ENCODE measurements at places on chromosomes 6 and 20.

DNA sequence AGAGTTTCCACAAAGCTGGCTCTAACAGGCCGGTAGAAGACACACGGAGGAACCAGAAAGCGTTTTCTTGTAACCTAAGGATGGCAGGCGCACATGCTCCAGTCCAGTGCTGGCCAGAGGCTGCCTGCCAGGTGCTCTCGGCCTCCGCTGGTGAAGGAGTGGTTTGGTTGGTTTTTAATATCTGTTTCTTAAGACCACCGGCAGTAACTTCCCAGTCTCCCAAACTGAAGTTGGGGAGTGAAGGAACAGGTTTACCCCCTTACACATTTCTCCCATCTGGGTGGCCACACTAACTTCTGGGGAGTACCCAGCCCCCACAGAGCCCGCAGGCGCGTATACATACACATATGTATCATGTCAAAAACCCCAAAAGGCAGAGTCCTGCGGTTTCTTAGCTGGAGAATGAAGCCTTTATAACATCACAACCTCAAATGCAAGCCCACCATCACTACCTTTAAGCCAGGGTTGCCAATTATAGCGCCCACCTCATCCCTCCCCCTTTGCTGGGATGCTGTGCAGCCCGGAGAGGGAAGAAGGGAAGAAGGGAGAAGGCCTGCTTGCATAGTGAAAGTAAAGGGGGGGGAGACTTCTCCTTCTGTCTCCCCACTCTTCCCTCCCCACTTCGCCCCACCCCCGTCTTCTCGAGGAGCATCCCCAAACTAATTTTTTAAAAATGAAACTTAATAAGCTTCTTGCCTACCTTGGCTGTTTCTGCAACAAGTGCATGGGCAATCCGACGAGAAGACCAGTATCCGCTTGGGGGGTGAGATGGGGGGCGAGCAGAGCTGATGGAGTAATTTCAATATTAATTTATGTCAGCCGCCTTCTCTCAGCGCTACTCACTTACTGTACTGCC lies 1.0 kb downstream of the TRERF1 start:
- H3K27ac ChIP-seq: peak overlapping the region; percentile 74
- H3K36me3 ChIP-seq: no peaks in the 10 kb centered on the region
- H3K4me3 ChIP-seq: peak overlapping the region; percentile 55
- DNase-seq: peak; percentile 35

DNA sequence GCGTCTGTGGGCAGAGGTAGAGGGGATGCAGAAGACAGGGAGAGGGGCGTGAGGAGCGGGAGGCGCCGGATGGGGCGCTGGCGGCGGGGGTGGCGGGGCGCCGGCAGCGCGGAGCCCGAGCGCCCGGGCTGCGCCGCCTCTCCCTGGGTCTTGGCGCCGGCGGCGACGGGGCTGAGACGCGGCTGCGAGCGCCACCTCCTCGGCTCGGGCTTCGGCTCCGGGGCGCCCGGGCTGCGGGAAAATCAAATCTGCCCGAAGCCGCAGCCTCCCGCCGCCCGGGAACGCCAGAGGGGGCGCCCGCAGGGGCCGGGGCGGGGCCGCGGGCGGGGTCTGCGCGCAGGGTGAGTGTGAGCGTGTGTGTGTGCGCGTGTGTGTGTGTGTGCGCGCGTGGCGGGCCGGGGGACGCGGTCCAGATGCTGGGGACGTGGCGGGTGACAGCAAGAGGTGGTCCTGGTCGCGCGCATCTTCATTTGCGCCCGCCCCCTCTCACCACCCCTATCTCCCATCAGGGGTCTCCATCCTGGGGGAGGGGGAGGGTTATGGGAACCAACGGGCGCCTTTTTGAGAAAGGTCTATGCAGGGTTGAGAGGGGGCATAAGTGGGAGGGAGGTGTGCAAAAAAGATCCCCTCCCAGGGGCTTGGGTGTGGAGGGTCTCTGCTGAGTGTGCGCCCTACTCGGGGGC lies 646 bp upstream of the CPNE5 start:
- no peaks in the 10 kb centered on the region for H3K36me3 ChIP-seq
- peak overlapping the region; percentile 36 for H3K27ac ChIP-seq
- DNase-seq: no peak

DNA sequence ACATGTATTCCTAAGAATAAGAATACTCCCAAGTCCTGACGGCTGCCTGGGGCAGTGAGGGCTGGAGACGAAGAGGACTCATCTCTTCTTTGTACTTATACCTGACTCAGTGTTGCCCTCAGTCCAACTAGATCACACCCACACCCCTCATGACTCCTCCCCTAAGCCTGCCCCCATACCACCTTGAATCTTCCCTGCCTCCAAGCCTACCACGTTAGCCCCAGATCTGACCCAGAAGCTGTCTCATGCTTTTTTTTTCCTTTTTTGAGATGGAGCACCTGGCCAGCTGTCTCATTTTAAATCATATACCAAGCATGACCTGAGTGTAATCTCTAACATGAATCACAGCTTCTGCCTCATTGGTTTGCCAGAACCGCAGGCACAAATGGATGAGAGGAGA lies 45.2 kb downstream of the MUC22 start:
- DNase-seq: no peak
- H3K27ac ChIP-seq: no peak overlapping the region
- no peak overlapping the region for H3K4me3 ChIP-seq

DNA sequence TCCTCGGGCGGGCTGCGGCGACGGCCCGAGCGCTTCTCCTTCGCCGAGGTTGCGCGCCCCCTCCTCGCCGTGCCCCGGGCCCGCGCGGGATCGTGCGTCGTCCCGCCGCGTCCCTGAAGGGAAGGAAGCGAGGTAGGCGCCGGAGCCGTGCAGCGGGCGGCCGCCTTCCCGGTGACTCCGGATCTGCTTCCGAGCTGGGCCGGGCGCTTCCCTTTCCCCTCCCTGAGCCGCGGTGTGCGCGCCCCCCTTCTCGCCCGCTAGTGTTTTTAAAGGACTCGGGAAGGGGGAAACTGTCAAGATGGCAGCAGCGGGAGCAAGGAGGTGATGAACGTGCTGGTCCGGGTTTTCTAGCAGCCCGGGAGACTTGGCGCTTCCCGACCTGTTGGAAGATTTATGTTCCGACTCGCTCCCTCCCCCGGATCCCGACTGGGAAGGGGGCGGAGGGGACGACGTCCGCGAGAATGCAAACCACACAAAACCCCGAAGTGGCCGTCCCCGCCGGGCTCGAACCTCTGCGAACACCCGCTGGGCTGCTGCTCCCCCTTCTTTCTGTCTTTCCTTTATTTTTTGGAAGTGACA lies 744 bp upstream of the FOXO3 start:
- H3K36me3 ChIP-seq: no peaks in the 10 kb centered on the region
- DNase-seq: peak; percentile 70
- H3K4me1 ChIP-seq: no peaks in the 10 kb centered on the region
- H3K4me3 ChIP-seq: peak overlapping the region; percentile 97
